A172 (cell line): ENCODE measurements at places on chromosomes 5 and 9. TPM values are rescaled to one million over a fixed set of nuclear protein-coding genes. Genes with fewer than 3 reads are reported as not detected.

Gene PHF24
- 0.05 TPM in 1 of 2 replicates, not detected in the other for total RNA-seq

Gene CCDC171
- total RNA-seq: 1.4 and 4.5 TPM in 2 replicates

Gene PCDHGC3
- 46.6 and 51.7 TPM in 2 replicates for total RNA-seq

DNA sequence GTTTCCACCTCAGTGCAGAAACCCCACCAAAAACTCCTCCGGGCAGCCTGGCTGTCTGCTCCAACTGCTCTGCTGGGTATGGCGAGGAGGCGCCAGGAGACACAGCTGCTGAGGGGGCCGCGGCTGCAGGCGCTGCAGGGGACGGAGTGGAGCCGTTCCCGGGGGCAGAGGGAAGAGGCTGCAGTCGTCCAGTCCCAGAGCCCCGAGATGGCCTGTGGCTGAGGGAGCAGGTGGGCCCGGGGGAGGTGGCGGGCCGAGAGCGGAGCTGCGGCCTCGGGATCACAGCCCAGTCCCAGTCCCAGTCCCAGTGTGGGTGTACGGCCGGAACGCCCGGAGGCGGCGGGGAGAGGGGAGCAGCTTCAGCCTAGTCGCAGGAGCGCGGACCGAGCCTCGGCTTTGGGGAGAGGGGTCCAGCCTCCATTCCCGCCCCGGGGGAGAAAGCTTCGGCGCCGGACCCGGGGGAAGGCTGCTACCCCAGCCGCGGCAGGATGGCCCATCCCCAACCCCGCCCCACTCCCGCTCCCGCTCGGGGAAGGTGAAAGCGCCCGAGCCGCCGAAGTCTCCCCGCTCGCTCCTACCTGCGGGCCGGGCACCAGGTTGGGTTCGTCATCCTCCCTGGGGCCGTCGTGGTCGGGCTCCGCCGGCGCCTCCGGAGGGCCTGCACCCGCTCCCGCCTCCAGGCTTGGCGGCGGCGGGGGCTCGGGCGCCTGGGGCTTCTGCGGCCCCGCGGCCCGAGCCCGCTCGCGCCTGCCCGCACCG, 513 bp downstream of the FAM193B start:
- no peak for DNase-seq

DNA sequence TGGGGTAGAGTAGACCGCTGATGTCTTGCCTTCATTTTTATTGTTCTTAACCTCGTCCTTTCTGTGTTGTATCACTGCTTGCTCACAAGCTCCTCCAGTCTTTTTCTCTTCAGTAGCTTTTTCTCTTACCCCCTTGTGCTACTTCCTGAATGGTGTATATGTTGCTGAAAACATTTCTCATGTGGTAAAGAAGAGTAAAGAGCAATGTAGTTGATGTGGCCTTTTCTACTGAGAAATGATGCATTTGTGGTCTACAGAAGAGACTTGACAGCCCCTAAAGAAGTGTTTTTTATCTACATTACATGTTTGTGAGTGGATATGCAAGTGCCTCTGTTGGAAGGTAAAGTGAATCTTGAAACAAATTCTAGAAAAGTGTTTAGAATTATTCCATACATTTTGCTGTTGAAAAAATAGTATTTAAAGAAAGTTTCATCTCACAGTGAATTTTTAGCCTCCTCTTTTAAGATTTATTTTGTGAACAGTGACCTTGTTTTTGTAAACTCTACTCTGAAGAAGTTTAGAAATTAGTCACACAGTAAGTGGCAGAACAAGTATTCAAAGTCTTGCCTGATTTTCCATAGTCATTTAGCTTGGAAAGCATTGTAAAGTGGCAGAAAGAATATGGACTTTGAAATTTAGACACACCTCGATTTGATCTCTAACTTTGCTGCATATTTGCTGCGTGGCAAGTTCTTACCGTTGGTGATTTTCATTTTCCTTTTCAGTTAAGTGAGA, 17.4 kb downstream of the CDC42SE2 start:
- no peak for DNase-seq
